Stimulated activated CD8-positive, alpha-beta memory T cell treated with anti-CD3 and anti-CD28 coated beads, Interleukin-2, amount 100 ng/mL, for 1 hour (primary cell): ENCODE measurements at places on chromosomes 4 and X.

DNA sequence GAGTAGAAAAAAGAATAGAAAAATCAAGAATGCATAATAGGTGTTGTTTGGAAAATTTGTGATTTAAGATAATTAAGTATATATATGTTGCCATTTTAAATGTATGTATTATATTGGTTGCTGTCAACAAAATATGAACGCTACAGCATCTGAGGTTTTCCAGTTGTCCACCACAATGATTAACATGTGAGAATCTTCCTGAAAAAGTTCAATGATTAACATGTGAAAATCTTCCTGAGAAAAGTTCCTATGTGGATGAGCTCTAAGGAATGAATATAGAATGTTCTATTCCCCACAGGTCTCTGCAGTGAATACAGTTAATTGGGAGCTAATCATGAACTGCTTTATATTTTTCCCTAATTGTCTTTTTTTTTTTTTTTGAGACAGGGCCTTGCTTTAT lies 214.7 kb downstream of the CBR4 start:
- DNase-seq = no peak

DNA sequence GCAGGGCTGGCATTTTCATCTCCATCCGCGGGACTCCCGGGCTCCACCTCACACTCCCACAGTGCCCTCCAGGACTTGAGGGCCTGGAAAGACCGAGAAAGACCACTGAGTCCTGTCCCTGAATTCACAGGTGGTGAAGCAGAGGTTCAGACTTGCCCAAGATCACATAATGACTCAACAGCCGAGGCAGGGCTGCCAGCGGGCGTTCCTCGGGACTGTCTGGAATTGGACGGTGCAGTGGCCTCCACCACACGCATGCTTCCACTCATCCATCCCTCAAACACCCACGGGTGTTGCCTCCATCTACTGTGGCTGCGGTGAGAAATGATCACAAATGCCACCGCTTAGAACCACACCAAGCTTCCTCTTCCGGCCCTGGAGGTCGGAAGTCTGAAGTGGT lies 6.9 kb upstream of the ADRA2C start:
- no peak for DNase-seq

GRCh38 chrX:82757614-82758013 lies 750.5 kb upstream of the POU3F4 start:
- DNase-seq = no peak

DNA sequence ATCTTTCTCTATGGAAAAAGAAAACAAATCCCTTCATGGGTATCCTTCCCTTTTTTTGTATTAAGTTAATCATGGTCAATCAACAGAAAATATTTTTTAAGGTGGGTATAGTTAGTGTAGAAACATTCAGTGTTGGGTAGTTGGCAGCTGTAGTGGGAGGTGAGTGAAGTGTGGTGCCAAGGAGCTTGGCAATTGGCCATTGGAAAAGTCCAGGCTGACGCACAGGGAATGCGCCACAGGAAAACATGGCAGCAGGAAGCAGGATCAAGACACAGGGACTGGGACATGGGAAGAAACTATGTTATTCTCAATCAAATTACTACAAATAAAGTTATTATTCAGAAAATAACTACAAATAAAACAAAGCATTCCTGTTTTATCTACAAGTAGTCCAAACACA lies 20.0 kb downstream of the PALLD start:
- DNase-seq = no peak

GRCh38 chr4:68183417-68183816 lies 53.7 kb upstream of the TMPRSS11F start:
- DNase-seq = no peak

DNA sequence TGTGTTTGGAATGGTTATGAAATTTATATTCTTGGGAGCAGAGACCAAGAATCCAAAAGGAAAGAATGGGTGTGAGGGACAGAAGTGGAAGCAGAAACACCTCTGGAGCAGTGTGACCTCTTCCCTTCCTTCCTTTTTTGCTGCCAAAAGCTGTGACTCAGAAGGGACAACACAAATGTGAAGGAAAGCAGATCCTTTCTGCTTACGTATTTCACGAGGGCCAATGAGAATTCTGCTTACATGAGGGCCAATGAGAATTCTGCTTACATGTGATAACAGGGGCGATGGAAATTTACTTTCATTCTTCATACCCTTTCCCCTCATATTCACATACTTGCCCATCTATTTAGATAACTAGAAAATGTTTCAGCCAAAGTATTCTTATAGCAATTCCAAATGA lies 404.6 kb downstream of the PRDM5 start:
- DNase-seq = no peak

DNA sequence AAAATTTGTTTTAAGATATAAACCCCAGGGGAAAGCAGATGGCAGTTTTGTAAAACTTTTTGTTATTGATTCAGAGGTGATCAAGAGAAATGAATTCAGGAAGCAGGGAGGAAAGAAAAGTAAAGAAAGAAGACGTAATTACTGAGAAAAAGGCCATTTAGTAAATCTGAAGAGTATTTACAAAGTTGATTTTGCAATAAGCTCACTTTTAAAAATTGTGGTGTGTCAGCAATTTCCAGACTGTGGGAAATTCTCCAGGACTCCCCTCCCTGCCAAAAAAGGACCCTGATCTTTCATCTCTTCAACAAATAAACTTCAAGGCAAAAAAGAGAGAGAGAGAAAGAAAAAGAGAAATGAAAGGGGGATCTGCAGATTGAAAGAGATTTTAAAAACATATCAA lies 36.6 kb downstream of the PCYT1B start:
- no peak for DNase-seq

- no peak for DNase-seq
Observed at GRCh38 chr4:168200685-168201084, 108.3 kb downstream of the ANXA10 start.

DNA sequence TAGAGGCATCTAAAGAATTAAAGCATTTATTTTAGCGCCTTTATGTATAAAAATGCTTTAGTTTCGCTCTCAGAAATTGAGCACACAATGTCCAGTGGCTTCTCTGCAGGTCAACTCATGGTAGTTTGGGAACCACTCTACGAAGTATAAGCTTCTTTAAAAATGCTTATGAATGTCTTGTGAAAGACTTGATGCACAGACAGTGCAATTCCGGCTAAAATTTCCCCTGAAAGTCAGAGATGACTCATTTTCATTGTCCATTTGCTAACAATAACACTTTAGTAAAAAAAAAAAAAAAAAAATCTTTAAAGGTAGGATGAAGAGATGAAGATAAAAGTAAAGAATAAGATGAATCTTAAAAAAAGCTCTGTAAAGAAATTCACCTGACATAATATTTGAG lies 117.2 kb downstream of the PDHA2 start:
- DNase-seq = no peak

- no peak for DNase-seq
Observed at GRCh38 chr4:148962539-148963290, 520.5 kb upstream of the NR3C2 start.
